Activated T-cell treated with anti-CD3 and anti-CD28 coated beads, Interleukin-2, amount 50 U/mL, for 1 hour (primary cell): ENCODE measurements at places on chromosomes 1 and 21.

DNA sequence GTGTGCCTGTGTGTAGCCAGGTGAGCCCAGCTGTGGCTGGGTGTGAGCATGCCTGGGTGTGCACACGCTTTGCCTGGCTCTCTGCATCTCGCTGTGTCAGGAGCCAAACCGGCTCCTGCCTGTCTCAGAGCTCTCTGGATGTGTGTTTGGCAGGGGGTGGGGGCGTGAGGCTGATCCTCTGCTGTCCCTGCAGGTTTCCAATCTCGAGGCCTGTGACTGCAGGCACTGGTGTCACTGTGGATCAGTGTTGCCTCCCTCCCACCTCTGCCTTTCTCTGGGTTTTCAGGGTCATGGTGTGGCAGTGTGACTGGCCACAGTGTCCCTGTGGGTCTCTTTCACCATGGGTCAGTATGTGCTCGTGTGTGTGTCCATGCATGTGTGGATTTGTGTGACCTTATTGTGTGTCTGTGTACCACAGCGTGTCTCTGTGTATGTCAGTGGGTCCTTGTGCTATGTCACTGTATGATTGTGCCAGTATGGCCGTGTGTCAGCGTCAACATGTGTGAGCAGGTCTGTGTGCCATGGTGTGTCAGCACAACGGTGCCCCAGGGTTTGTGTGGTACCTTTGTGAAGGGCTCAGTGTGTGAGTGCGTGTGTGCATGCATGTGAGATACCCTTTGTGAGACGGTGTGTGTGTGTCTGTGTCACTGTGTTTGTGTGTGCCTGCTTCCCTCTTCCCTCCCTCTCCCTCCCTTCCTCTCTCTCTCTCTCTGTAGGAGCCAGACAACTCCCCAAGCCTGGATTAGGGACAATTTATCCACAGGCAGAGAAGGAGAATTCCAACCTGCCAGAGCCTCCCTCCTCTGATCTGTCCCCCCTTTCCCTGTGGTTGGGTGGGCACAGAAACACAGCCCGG, 43.4 kb downstream of the AHDC1 start:
- no peak for DNase-seq

- DNase-seq: no peak
These were observed 2.5 kb upstream of the OLFML3 start for GRCh38 chr1:113976609-113977278.

- DNase-seq: no peak
These were observed 3.4 kb upstream of the NVL start for GRCh38 chr1:224333309-224333926.

DNA sequence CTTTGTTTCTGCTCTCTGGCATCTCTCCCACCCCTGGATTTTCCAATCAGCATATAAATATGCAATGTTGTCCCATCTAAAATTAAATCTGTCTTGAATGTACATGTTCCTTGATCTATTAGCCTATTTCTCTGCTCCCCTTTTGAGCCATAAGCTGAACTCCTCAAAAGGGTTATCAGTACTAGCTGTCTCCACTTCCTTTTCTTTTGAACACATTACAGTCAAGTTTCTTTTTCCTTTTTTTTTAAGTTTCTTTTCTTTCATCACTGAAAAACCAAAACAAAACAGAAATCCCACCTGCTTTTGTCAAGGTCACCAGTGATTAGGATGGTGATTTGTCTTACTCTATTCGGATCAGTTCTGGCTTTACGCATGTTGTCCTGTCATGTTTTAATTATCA, 29.3 kb downstream of the XCL2 start:
- no peak for DNase-seq

DNA sequence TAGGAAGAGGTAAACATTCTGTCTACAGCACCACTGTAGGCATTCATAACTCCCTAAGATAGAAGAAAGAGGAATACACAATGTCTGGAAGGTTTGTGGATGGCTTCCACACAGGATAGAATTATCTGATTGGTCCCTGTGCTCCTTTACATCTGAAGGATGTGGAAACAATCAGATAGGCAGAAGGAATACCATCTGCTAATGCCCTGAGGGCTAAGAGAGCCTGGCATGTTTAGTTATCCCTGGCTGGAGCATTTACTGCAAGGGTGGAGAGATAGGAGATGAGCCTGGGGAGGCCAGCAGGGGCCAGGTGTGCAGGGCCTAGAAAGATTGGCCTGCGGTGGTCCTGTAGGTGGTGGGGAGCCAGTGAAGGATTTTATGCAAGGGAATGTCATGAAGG, 8.6 kb upstream of the ACBD3 start:
- no peak for DNase-seq

- no peak for DNase-seq
These were observed 102.8 kb upstream of the PROX1 start for GRCh38 chr1:213884942-213885341.

DNA sequence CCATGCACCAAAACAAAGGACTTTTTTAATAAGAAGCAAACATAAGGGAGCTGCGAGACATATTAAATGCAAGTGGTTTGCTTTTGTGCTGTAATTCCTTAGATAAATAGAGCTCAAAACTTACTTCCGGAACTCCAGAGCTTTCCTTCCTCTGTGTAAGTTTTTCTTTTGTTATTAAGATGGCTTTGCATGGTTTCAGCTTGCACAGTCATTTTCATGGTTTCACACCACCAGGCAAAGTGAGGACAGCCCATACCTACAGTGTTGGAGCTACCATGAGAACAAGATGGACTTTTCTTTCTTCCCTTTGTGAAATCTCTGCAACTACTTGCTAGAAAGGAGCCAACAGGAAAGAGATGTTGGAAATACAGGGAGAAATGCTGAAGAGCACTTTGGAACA, 368.0 kb downstream of the SETD4 start:
- DNase-seq: no peak

- no peak for DNase-seq
These were observed 31.1 kb downstream of the CHODL start for GRCh38 chr21:18275781-18276180.

- DNase-seq: no peak
These were observed 210.4 kb downstream of the KCNK2 start for GRCh38 chr1:215292932-215293331.

DNA sequence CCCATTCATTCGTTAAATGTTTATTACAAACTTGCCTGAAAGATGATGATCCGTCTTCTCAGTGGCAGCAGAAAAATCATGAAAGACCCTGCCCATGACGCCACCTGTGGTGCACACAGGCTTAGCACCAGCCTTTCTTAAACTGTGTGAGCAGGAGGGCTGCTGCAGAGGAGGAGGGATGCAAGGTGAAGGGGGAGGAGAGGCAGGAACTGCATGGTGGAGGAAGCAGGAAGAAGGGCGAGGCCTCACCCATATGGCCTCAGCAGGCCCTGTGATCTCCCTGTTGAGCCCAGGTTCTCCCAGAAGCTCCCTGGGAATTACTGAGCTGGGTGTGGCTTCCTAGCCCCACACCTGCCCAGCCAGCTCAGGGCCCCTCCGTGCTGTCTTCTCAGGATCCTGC, 25.0 kb upstream of the RD3 start:
- DNase-seq: no peak

DNA sequence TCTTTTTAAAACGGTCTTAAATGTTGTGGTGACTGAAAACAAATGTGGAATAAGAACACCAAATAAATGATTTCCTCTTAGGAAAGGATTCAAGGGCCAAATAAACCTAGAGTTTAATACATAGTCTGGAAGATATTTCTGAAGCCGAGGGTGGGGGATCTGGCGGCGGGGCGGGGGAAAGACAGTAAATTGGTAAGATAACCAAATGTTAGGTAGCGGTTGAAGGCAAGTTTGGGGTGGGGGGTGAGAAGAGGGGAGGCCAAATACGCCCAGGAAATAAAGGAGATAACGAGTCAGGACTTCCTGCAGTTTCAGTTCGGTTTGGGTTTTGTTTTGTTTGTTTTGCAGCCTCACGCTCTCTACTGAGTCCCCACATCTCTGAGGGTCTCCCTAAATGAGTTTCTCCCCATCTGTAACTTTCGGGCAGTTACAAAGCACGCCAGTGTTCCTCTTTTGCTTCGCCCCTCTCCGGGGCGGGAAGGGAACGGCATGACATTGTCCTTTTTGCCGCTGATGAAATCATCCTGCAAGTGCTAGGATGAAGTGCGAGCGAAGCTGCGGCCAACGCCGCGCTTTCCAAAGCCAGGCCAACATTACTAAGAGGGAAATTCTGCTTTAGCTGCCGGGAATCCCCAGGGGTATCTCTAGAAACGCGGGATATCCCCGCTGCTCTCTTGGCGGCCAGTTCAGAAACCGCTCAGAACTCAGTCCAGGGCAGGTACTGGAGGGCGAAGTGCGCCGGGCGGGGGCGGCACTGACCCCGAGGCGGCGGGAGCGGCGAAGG, 844 bp downstream of the NIBAN1 start:
- DNase-seq: peak; percentile 57

DNA sequence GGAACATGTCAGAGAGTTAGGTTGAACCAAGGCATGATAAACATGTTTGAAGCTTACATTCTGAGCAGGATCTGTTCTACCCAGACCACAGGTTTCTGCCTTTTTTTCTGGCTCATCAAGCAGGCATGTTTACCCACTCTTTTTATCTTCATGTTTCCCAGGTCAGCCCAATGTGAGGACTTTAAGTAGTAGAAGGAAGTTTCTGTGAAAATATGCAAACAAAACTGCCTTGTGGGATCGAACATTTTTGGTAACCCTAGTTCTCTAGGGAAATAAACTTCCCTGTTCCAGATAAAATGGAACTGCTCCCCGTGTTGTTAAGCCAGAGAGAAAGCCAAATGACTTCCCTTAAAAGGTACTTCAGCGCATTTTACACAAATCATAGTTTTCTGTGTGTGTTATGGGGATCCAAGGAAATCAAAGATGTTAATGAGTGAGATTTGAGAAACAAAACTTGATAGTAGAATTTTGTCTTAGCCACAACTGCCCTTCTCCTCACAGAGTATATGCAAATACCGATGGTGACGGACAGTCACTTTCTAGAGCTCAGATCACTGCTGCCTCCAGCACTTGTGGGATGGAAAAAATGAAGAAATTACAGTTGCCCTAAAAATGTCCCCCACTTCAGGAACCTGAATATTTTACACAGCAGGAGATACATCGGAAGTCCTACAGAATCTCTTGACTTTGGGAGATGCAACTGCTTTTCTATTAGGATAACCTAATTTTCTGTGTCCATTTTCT, 765 bp upstream of the HIPK1 start:
- no peak for DNase-seq

GRCh38 chr1:244761279-244761678, 74.2 kb upstream of the COX20 start:
- DNase-seq: no peak

DNA sequence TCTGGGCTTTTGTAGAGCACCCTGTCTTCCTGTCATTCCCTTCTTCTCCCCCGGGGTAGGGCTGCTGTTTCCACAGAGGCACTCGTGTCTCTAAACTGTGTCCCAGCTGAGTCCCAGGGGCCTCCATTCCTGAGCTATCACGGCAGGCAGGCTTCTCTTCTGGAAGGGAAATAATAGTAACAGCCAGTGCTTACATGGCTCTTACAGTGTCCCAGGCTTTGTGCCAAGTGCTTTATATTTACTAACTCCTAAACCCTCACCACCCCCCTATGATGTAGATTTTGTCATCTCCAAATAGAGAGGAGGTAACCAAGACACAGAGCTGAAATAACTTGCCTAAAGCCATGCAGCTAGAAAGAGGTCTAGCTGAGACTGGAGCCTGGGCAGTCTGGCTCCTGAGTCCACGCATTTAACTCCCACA, 1.4 kb upstream of the CELF3 start:
- no peak for DNase-seq

GRCh38 chr1:22782406-22782805, 71.8 kb downstream of the EPHB2 start:
- DNase-seq: no peak

- DNase-seq: no peak
These were observed 61.4 kb upstream of the DYNLT5 start for GRCh38 chr1:66690666-66691381.

DNA sequence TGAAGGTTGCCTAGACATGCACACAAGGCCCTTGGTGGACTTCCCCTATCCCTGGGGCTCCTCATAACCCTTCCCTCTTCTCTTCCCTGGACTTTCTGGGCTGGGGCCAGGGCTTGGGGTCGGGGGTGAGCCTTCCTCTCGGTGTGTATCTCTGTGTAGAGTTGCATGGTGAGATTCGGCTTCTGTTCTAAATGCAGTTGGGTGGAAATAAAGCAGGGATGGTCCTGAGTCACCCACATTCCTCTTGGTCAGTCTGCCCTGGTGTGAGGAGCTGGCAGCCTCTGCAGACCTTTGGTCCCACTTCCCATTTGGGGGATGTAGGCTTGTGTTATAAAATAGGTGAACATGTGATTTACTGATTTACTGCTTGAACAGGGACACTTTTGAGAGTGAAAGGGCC, 38.0 kb downstream of the ADARB1 start:
- DNase-seq: no peak

DNA sequence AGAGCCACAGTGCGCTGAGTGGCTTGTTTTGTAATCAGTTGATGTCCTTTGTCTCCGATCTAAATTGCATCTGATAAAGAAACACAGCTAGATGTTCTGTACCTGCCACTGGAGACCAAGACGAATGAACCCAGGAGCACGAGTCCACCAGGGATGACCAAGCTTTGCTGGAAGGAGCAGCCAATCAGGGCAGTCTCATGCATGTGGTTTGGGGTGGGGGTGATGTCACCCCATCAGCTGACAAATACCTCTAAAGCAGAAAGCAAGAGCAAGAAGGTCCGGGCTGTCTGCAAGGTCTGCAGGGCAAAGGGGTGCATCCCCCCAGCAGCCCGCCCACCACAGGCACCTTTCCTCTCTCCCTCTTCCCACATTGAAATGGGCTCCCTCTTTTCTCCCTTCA, 653.8 kb downstream of the AJAP1 start:
- no peak for DNase-seq

DNA sequence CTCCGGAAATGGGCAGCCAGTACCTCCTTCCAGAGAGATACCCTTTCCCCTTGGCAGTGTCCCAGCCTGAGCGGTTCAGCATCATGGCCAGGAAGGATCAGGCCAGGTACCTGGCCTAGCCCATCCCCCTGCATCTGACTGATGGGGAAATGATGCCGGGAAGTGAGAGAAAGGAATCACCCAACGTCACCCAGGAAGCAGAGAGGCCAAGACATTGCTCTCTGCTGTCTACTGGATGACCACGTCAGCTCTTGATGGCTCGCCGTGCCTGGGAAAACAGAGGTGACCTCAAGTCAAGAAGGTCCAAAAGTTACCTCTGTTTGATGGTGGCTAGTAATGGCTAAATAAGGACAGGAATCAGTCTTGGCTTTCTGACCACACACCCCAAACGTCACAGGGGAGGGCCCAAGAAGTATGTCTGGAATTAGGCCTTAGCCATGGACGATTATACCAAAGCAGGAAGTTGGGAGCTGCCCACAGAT, 79.0 kb downstream of the MRPL37 start:
- DNase-seq: no peak

DNA sequence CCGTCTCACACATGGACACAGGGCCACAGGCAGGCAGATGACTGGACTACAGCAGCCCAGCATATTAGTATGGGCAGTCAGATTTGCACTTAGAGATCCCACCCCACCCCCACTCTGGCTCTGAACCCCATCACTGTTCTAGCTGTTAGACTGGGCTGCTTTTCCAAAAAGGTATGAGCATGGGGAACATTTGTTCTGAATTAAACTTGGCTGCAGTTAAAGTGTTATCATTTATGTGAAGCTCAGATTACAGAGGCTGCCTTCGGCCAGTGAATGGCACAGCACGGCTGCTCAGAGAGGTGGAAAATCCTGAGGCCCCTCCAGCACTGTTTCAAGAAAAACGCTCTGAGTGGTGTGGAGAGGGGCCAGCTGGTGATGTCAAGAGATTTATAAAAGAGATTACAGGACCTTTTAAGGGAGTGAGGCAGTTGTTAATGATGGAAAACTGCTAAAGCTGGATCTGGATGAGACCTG, 6.9 kb upstream of the NOS1AP start:
- DNase-seq: no peak
